Stimulated activated CD8-positive, alpha-beta memory T cell treated with anti-CD3 and anti-CD28 coated beads, Interleukin-2, amount 100 ng/mL, for 48 hours (primary cell): ENCODE measurements at places on chromosomes 6 and 20.

- no peak for DNase-seq
Observed at GRCh38 chr6:140554421-140554820, 1180.0 kb upstream of the CITED2 start.

DNA sequence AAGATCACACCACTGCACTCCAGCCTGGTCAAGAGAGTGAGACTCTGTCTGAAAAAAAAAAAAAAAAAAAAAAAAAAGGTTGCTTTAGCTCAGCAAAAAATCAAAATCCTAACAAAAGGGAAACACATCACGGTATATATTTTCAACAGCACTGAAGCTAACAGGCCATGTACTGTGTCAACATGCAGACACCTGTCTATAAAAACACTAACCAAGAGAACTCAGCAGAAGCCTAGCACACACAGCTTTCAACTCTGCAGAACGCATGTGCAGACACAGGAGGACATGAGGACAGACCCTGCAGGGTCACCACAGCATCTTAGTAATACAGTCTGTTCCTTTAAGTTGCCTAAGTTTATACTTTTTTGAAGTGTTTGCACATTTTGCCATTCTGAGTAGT is 13.5 kb downstream of the NINL start:
- no peak for DNase-seq

GRCh38 chr6:33488339-33488738 is 34.0 kb downstream of the ZBTB9 start:
- DNase-seq = no peak

DNA sequence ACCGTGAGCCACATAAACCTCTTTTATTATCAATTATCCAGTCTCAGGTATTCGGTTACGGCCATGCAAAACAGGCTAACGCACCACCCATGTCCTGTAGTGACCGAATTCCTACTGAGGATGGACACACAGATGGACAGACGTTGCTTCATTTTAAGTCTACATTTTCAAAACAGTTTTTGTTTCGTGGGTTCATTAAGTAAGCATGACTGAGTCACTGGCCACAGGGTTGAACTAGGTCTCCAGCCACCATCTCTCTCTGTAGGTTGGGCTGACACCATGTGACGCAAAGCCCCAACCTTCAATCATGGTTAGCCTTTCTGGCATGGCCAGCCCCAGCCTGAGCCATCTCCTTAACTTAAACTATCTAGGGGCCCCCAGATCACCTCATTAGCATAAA is 110.0 kb upstream of the SLC22A23 start:
- no peak for DNase-seq

DNA sequence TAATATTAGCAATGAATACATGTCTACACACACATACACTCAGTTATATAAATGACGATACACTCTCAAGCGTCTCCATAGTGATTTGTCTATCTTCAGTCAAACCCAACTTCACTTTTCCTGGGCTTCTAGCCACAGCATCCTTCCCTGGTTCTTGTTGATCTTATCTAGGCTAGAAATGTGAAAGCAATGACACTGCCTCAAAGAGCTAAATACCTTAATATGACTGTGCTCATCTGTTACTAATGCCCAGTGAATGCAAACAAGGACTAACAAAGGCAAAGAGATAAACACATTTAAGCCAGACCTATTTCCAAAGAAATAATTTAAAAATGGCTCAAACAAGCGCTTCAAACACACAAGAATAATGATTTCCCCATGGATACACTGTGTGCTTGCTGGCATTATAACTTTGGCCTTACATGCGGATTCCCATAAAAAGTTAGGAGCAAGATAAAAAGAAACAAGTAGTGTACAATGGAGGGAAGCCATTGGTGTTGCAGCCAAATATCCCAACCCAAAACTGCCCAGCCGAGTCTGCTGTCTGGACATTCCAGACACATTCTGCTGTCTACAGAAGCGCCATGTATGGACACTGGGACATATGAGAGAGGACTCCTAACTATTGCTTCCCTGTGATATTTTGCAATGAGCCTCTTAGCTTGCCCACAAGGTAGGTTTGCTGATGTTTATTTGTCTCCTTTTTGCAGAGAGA is 19.5 kb upstream of the DAAM2 start:
- DNase-seq = no peak

DNA sequence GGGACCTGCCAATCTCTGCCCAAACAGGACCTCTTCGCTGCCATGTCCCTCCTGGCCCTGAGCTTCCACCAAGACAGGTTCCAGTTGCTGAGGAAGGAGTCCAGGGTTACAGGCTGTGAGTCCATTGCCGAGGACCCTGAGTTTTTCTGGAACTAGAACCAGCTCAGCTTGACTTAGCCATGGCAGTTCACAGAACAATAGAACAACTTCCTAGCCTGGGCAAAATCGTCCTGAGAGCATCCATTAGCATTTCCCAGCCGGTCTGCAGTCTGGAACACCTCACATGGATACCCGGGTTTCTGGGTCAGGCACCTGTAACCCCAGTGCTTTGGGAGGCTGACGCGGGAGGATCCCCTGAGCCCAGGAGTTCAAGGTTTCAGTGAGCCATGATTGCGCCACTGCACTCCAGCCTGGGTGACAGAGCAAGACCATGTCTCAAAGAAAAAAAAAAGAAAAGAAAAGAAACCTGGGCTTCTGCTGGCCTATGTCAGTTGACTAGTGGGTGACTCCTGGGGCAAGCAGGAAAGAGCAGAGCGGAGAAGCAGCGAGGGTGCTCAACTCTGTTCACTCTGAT is 90.3 kb downstream of the TCP11 start:
- no peak for DNase-seq

GRCh38 chr6:139175389-139175948 is 40.6 kb downstream of the HECA start:
- DNase-seq = no peak

DNA sequence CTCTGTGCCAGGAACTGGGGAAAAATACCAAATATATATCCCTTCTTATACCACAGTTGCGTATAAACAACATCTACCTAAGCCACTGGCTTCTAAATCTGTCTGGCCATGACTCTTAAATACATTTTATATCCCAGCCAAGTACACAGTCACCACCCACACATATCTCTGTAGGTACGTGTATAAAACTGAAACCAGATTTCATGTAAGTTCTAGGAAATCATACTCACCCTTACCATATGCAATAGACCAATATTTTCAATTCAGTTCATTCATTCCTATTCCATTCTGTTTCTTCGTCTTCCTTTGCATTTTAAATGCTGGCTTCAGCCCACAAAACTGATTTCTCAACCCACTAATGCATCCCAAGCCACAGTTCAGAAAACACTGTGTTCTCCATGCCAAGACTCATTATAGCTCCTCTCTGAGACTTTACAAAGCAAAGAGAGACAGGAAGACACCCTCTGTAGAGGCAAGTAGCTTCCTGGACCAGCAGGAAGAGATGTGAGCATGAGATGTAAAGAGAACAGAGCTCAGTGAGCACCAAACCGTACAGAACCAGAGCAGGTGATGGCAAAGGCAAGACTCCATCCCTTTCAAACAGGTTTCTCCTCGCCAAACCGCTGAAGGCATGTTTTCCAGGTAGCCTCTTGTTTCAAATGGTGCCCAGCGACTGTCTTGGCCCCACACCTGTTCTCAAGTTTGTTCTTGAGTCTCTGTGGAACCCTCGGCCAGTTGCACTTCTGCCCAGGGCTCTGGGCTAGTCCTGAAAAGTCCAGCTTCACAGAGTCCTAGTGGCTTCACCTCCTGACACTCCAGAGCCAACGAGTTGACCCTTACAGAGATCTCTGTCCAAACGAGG is 18.7 kb downstream of the FAM50B start:
- DNase-seq = no peak

- DNase-seq = no peak
Observed at GRCh38 chr20:23634985-23635767, 2.6 kb downstream of the CST3 start.

DNA sequence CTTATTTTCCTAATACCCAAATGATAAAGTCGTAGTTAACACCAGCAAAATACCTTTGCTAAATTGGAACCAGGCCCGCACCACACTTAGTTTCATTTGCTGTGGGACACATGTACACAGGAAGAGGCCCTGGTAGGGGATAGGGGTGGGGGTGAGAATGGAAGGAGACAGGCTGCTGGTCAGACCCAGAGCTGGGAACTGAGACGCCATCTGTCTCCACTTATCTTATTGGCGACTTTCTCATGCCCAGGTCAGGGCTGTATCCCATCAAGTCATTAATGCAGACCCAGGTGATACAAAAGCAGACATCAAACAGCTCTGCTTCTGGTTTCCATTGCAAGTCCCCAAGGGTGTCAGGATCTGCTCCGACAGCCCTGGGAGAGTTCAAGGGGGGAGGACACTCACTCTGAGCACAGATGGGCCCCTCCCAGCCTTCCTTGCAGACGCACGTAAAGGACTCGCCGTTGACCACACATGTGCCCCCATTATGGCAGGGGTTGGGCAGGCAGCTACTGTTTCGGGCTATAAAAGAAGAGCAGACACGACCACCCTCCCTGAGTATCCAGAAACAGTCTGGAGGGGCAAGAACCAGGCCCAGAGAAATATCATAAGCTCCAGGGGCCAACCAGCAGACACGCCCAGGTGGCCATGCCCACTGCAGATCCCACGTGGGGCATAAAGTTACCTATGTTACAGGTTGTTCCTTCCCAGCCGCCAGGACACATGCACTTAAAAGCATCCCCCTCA is 29.2 kb downstream of the JAG1 start:
- no peak for DNase-seq

DNA sequence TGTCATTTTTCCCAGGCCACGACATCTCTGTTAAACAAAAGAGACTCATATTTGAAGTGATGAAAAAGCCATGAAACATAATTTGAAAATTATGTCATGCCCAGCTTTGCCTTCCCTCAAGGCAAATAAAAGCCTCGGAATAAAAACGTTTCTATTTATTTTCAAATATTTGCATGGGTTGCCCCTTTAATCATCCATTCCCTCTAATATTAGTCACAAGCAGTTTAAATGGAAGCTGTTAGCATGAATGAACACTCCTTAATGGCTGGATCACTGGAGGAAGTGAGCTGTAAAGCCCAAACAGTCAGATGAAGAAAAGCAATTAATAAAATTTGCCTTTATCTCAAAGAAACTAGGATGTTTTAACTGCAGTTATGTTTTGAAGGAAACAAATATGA is 69.3 kb upstream of the STMND1 start:
- DNase-seq = no peak

DNA sequence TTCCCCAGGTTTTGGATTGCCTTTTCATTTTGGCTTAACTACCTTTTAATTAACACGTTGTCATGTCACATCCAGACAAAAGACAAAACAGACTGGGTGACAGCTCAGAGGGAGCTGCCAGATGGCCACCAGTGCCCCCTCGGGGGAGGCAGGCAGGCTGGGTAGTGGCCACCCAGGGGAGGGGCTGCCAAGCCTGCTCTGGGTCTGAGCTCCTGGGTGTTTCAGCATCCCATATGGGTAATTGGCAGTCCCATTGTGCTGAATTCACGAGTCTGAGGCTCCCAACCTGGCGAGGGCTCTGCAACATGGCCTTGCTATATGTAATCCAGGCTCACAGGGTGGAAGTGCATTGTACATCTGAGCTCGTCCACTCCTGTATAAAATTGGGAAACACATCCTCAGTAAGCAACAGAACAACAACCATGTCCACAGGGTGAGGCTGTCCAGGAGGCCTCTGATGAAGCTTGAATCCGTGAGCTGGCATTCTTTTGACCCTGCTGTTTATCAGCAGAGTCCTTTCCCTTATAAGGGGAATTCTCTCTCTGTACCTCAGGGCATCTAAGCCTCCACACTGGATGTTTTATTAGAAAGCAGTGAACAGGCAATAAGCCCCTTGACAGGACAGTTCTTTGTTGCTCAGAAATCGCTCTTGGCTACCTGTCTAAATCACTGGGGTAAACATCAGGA is 111.7 kb upstream of the SLC22A23 start:
- no peak for DNase-seq

GRCh38 chr6:46867411-46867810 is 54.3 kb downstream of the ADGRF5 start:
- no peak for DNase-seq

DNA sequence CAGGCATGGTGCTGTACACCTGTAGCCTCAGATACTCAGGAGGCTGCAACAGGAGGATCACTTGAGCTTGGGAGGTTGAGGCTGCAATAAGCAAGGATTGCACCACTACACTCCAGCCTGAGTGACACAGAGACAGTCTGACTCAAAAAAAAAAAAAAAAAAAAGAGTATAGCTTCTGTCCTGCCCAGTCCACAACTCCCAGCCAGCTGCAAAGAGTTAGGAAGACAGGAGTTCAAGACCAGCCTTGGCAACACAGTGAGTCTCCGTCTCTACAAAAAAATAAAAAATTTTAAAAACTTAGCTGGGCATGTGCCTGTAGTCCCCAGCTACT is 28.3 kb upstream of the TLDC2 start:
- no peak for DNase-seq

DNA sequence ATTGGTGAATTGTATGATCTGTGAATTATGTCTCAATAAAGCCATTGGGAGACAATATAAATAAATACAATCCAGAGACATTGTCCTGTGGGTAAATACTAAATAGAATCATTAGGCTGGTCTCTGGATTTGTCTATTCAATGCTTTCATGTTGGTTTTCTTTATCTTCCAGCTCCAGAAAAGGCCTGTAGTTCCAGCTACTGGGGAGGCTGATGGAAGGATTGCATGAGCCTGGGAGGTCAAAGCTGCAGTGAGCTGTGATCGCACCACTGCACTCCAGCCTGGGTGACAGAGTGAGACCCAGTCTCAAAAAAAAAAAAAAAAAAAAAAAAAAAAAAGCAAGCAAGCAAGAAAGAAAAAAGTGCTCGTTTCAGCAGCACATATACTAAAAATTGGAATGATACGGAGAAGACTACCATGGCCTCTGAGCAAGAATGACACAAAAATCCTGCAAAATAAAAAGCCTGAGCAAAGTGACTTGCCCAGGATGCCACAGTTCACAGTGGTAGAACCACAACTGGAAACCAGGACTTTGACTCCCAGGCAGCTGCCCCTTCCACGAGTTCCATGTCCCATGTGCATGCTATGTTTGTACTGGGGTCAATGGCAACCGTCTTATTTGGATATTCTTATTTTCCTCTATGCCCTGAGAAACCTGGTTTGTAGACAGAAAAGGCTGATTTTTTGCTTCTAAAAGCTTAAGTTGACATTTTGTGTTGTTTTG is 33.6 kb upstream of the GMPR start:
- DNase-seq = no peak

DNA sequence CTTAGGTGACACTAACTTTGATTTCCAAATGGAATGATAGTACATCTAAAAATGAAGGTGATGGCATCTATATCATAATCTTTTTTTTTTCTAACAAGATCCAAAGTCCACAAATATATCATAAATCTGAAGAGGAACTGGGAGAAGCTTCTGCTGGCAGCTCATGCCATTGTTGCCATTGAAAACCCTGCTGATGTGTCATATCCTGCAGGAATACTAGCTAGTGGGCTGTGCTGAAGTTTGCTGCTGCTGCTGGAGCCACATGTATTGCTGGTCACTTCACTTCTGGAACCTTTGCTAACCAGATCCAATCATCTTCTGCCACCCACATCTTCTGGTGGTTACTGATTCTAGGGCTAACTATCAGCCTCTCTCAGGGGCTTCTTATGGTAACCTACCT is 27.4 kb upstream of the KHDC1 start:
- DNase-seq = no peak

- DNase-seq = no peak
Observed at GRCh38 chr6:21504790-21505189, 88.8 kb upstream of the SOX4 start.
